ENCODE measurements at places on chromosomes 1 and 21.

DNA sequence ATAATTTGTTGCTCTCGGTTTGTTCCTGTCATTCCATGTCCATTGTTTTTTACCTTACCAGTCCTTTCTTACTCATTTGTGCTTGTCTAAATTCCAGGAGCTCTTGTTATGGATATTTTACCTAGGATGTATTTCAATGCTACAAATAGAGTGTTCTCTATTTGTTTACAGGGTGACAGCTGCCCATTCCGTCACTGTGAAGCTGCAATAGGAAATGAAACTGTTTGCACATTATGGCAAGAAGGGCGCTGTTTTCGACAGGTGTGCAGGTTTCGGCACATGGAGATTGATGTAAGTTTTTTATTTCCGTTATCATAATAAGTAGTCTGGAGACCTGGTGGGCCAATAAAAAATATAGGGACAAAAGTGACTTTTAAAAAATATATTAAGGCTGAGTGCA lies 23.0 kb downstream of the ZBED6 start:
- DNase-seq: no peak

DNA sequence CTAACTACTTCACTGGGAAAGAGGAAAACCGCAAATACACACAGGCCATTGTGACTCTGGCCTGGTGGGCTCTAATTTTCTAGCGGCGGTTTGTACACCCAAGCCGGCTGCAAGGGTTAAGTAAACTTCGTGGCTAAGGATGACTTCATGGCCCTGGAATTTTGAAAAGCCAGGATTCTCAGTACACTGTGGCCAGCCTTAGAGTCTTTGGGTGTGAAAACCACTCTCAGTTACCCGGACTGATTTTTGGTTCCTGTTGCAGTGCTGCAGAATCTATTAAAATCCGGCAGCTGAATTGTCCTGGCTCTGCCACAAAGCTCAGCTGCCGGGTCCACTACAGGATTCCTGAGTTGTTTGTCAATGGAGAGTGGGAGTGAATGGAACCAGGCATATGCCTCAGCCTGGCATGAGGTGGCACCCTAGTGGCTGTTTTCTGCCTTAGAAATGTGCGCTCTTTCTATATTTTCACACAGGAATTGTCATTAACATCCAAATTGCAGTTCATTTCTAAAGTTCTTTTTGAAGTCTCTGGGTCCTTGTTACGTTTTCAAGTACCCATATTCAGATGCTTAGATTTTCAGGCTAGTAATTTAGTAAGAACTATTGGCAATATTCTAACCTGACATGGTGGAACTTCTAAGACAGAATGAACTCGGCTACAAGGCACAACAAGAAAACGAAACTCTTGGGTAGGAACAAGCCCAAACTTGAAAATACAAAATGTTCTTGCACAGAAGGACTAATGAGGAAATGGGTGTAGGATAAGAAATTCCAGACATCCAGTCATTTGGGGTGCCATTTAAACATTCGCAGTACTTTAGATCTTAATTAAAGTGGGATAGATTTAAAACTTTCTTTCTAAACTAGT lies 255.9 kb downstream of the NFIA start:
- peak; percentile 33 for DNase-seq

DNA sequence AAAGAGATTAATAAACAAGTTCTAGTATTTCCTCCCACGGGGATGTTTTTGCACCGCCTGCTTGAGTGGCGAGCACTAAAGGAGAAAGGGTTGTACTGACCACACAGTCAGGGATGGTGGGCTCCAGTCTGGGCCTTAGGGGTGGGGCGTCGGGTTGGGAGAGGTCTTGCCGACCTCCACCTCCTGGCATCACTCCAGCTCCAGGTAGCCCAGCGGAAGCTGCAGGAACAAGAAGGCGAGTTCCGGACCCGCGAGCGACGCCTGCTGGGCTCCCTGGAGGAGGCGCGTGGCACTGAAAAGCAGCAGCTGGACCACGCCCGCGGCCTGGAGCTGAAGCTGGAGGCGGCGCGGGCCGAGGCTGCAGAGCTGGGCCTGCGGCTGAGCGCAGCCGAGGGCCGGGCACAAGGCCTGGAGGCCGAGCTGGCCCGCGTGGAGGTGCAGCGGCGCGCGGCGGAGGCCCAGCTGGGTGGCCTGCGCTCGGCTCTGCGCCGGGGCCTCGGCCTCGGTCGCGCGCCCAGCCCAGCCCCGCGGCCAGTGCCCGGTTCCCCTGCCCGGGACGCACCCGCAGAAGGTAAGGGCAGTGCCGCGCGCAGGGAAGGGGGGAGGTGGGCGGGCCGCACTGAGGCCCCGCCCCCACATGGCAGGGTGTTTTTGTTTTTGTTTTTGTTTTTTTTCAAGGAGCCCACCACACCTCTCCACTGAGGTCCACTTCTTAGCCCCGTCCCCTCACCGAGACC lies 19.7 kb downstream of the MFAP2 start:
- DNase-seq: no peak

- peak; percentile 50 for DNase-seq
Measured at GRCh38 chr21:39660191-39660980, 47.6 kb downstream of the B3GALT5 start.

- DNase-seq: no peak
Measured at GRCh38 chr1:236502972-236503639, 20.7 kb upstream of the LGALS8 start.

DNA sequence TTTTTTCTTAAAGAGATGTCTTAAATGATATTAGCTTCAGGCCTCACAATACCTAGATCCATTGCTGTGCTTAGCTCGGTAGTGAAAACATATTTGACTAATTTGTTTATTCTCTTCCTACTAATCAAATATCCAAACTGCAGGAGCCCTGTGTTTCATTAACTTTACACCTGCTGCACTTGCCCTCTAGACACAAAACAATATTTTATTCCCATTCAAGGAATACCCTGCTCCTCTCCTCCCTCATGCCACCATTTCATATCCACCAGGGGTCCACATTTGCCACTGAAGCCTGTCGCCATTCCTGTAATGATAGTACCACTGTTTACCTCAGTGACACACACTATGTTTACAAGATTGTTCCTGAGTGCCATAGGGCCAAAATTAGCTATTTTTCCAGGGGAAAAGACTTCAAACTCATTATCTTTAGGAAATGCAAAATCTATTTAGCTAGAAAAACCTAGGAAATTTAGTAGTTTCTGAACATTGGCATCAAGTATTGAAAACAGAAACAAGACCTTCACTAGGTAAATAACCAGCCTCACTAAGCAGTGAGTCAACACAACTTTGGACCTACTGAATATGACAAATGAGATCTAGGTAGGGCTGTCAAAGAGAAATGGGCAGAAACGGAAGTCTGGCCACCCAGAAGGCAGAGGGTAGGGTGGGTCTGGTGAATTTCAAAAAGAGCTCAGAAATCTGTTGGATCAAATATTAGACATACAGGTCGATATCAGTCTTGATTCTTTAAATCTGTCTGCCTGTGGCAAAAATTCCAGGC lies 134.6 kb upstream of the KCNK1 start:
- no peak for DNase-seq

DNA sequence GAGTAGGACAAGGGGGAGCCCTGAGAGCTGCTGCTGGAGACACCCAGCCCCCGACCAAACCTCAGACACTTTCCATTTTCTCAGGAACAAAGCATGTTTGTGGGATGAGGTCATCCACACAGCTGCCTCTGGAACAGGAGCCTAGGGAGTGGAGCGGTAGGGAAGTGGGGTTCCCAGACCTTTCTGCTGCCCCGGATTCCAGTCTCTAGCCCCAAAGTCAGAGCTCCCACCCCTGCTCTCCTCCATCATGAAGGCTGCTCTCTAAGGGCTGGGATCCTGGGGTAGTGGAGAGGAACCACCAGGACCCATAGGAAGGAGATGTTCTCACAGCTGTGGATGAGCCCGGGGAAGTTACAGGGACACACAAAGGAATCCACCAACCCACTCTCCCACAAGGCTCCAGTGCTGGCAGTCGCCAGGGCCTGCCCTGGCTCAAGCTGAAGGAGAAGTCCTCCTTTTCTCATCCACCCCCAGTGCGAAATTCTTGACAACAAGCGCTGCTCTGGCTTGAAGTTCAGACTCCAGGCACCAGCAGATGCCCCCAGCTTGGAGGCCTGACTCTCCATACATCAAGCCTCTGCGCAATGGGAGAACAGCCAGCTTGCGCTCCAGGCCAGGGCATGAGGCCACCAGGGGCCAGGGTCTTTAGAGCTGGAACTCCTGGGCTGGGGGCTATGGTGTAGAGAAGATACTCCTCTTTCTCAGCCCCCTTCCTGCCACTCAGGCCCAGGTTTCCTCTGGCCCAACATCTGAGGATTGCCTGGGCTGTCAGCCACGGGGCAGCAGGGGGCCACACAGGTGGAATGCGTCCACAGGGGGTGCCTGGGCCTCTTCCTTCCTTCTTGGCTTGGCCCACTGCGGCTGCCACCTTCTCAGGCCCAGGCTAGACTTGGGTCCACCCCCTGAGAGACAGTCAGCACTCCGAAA lies 4.5 kb downstream of the FHL3 start:
- DNase-seq: no peak

- DNase-seq: no peak
Measured at GRCh38 chr1:228804640-228805413, 69.5 kb downstream of the RHOU start.

GRCh38 chr1:35451125-35451528 lies 106.1 kb downstream of the KIAA0319L start:
- no peak for DNase-seq

DNA sequence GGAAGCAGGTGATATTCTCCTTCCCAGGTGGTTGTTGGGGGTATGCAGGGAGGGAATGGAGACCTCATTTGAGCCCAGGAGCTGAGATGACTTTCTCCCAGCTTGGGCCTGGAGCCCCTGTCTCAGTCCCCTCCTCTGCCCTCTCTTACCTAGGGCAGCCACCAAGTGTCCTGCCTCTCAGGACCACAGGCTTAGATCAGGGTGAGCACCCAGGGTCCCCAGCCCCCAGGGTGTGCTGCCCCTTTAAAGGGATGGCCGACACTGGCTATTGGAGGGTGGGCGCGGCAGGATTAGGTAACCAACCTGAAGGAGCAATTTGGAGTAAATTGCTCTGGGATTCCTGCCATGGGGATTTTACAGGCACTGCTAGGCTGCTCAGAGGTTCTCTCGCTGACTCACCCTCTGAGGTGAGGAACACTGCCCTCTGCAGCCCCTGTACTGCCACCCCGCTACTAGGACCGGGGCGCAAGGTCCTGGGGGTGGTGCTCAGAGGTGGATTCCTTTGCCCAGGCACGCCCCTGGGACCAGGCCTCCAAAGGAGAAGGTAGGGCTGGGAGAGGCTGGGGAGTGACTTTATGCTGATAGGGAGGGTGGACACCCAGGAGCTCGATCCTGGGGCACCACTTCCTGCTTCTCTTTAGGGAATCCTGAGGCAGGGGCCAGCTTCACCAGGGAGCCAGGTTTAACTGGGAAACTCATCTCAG lies 1.5 kb downstream of the RPS6KA1 start:
- DNase-seq: no peak

DNA sequence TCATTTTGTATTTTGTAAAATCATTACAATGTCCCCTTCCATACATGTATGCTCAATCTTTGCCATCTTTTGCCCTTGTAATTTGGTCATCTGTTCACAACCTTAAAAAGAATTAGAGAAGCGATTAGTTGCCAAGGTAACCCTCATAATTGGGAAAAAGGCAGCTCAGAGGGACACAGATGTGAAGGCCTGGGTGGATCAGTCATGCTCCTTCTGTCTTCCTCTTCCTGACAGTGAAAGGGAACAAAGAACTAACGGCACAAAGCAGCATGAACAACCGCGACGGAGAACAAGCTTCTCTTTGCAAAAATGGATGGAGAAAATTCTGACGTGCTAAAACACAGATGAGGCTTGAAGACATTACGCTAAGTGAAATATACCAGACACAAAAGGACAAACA lies 78.7 kb upstream of the COG2 start:
- no peak for DNase-seq

DNA sequence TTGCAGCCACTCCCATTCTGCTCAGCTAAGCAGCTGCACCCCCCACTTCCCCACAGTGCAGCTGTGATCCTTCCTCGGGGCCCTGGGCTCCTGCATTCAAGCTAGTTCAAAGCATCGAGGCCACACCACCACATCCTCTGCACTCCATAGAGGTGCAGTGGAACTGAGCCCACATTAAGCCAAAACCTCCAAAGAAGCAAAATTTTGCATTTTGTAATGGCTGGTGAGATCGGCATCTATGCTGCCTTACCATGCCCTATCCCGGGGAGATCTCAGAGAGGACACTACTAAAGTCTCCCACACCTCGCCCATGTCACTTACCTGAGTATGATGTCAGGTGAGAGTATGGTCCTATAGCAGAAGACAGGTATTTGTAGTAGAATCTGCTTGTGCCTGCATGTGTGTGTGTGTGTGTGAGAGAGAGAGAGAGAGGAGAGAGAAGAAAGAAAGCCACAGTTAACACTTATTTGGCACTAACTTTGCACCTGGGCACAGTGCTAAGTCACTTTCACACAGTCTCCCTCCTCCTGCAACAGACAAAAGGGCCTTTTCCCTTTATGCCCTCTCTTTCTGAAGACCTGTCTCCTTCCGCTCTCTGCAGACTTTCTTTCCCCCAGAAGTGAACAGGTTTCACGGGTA lies 89.8 kb downstream of the KIF14 start:
- DNase-seq: no peak

DNA sequence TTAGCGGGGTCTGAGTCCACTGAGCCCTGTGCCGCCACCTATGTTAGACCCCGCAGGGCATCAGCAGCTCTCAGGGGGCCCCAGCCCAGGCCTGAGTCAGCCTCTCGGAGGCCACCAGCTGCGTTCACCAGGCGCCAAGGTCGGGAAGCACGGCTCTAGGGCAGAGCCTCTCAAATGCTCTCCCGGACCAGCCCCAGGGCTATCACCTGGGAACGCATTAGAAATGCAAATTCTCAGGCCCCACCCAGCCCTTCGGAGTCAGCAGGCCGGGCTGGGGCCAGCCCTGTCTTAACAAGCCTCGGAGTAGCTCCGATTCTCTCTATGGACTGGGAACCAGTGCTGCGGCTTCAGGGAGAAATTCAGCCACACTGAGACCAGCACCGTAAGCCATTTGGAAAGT lies 37.2 kb upstream of the TSPEAR start:
- DNase-seq: no peak

DNA sequence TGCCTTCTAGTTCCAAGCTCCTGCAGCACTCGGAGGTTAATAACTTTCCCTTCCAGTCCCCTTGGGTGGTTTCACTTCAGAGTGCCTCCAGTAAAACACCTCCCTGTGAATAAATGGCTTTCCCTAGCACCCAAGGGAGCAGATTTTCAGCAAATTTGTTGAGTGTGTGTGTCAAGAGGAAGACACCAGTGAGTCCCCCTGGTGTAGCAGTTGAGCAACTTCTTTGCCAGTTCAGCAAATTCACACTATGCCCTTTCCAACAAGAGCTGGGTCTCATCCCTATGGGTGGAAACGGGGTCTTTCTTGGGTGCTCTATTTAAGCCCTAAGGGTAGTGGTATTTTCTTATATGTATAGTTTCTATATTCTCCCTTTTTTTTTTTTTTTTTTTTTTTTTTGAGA lies 806 bp upstream of the AADACL4 start:
- DNase-seq: no peak

DNA sequence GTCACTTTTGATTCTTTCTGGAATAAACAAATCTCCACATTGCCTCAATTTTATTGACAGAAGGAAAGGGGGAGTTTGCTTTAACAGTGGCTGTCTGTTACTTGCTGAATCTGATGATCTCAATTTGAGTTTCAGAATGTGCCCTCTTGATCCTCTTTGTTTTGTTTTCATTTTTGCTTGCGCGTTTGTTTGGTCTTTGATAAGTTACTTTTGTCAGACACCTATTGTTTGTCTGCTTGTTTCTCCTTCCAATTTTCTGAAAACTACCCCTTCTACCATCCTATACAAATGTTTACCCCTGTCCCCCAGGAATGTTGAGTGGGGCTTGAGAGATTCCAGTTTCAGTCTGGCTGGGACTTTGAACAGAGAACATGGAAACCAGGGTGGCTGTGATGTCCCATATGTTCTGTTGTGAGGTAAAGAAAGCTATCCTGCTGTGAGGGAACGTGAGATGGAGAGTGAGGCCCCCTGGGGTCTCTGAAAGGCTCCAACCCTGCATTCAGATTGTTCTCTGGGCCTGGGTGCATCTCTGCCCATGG lies 11.8 kb upstream of the XCL2 start:
- no peak for DNase-seq

Measured in AG04449 (cell line).